ENCODE measurements at places on chromosomes 3 and 15. TPM values are rescaled to one million over a fixed set of nuclear protein-coding genes. Genes with fewer than 3 reads are reported as not detected.

MYO5A gene
- 67.7 TPM for total RNA-seq

BFSP2 gene
- not detected for total RNA-seq

MESP2 gene
- not detected for total RNA-seq

CDHR4 gene
- not detected for total RNA-seq

RETNLB gene
- not detected for total RNA-seq

WDR93 gene
- not detected for total RNA-seq

TGM4 gene
- not detected for total RNA-seq

IL17RB gene
- total RNA-seq: not detected

PPARG gene
- total RNA-seq: 0.88 TPM

CYP11A1 gene
- not detected for total RNA-seq

CHRNA5 gene
- 2.0 TPM for total RNA-seq

STAC gene
- 0.14 TPM for total RNA-seq

VPS13C gene
- 69.7 TPM for total RNA-seq

BTLA gene
- not detected for total RNA-seq

ACVR2B gene
- total RNA-seq: 3.7 TPM
